ENCODE measurements at places on chromosomes 2 and 18.

- no peak for DNase-seq
Observed at GRCh38 chr18:55534996-55535395, 53.0 kb downstream of the TCF4 start.

DNA sequence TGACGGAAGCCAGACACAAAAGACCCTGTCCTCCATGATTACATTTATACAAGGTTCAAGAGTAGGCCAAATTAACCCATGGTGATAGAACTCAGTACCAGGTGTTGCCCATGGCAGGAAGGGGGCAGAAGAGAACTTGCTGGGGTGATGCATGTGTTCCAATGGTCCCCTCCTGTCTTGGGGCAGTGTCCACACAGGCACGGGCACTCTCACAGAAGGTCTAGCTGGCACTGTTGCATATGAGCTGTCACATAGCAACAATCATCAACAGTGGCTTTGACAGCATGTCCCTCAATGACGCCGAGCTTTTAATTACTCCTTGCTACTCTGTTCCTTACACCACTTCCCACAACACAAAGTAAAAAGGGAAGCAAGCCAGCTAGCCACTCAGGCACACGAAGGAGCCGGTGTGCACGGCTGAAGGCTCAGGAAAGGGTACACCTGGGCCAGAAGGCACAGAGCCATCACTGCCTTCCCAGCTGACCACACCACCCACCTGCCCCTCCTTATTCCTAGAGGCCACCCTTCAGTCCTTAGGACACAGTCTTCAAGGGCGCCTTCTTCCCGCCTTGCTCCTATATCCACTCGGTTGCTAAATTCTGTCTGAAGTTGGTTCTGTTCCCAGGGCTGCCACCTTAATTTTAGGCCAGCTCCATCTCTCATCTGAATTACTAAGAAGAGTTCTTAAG lies 28.9 kb downstream of the RPL31 start:
- no peak for DNase-seq

DNA sequence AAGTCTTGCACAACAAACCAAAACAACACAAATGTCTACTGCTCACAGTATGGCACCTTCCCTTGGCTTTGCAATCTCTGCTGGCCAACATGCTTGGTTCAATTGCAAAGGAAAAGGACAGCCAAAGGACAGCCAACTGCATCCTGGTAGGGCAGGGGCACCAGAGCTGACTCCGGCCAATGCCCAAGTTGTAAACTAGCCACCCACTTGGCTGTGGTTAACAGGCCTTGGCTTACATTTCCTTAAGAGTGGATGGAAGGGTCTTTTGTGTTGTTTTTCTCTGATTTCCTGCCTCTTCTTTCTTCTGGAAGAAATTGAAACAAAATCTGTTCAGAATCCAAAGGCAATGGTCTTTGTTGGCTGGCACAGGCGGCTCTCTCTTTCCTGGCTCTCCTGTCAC lies 119.1 kb upstream of the TRIB2 start:
- DNase-seq: no peak

- no peak for DNase-seq
Observed at GRCh38 chr18:10797896-10798295, 272.1 kb downstream of the NAPG start.

GRCh38 chr2:28610583-28611201 lies 114.8 kb downstream of the PLB1 start:
- peak; percentile 37 for DNase-seq

DNA sequence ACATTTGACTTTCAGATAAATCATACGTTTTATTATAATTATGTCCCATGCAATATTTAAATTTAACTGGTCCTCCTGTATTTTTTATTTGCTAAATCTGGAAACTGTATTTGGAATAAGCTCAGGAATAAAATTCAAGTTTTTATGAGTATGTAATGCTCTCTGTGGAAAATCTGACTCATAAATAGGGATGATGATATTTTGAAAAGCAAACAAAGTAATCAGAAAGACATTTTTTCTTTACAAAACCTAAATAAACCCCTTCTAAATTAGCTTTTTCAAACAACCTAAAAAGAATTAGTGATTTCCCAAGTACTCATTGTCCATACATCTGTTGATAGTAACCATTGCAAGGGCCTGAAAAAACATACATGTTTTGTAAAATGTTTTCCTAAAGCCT lies 41.1 kb downstream of the ASB1 start:
- no peak for DNase-seq
